ENCODE measurements at places on chromosomes 11 and 22.

GRCh38 chr11:45847911-45848316, 639 bp downstream of the CRY2 start:
- DNase-seq: peak; percentile 37
- H3K27me3 ChIP-seq: peaks cover 7% of the 10 kb centered on the region
- peaks cover 43% of the 10 kb centered on the region for H3K4me1 ChIP-seq
- H3K27ac ChIP-seq: peak overlapping the region; percentile 91

GRCh38 chr11:69479591-69480271, 1.7 kb upstream of the LINC01488 start:
- H3K4me3 ChIP-seq: no peak overlapping the region
- no peak overlapping the region for H3K27ac ChIP-seq
- DNase-seq: no peak
- H3K36me3 ChIP-seq: no peaks in the 10 kb centered on the region
- H3K27me3 ChIP-seq: peaks cover 22% of the 10 kb centered on the region

GRCh38 chr22:41927813-41928212, 1.2 kb upstream of the TNFRSF13C start:
- H3K36me3 ChIP-seq: peaks cover 15% of the 10 kb centered on the region
- peak overlapping the region; percentile 75 for H3K4me3 ChIP-seq
- no peaks in the 10 kb centered on the region for H3K27me3 ChIP-seq

GRCh38 chr11:70255477-70256116, 14.9 kb upstream of the PPFIA1 start:
- H3K4me3 ChIP-seq: no peak overlapping the region
- H3K36me3 ChIP-seq: no peaks in the 10 kb centered on the region
- H3K4me1 ChIP-seq: peaks cover 4% of the 10 kb centered on the region
- peaks cover 10% of the 10 kb centered on the region for H3K27me3 ChIP-seq
- no peak for DNase-seq

- peaks cover 86% of the 10 kb centered on the region for H3K27me3 ChIP-seq
- no peak for DNase-seq
- peaks cover 15% of the 10 kb centered on the region for H3K4me1 ChIP-seq
- H3K4me3 ChIP-seq: no peak overlapping the region
Observed at GRCh38 chr22:38938221-38938620, 19.2 kb upstream of the APOBEC3A start.

- peak within 1 kb of the TSS; percentile 92 for H3K4me3 ChIP-seq
- DNase-seq: no peak
Observed at GRCh38 chr11:73308003-73308960, at the start of gene ARHGEF17. Gene ARHGEF17, plus strand, starts transcription at chr11:73308276. Its CDS starts 363 bp downstream, at chr11:73308639.

GRCh38 chr11:75946531-75947530, 131.8 kb downstream of the UVRAG start:
- H3K27ac ChIP-seq: no peak overlapping the region
- no peaks in the 10 kb centered on the region for H3K36me3 ChIP-seq
- H3K27me3 ChIP-seq: no peaks in the 10 kb centered on the region
- no peak overlapping the region for H3K4me3 ChIP-seq
- DNase-seq: no peak

DNA sequence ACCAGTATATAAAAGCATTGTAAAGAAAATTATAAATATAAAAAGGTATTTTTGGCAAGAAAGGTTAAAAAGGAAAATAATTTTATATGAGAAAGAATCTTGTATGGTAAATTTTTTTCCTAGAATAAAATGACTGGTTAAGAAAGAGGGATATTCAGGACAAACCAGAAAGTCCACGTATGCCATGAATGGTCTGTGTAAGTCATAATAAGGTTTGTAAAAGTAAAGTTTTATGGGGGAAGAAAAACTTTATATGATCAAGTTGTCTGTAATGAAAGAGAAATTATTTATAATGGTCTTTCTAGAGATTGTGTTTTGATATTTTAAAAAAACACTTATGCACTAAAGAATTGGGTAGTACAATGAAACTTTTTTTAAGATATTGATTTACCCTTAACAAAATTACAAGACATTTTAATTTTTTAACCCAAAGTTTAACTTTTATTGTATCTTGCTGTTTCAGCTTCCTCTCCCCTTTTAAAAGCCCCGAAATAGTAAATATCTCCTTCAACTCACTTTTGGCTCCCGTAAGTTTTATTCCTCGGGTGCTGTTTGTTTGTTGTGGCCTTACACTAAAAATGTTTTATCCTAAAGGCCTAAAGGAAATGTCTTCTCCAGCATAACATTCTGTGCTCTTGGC, 47.7 kb downstream of the AMOTL1 start:
- DNase-seq: no peak
- H3K4me3 ChIP-seq: no peak overlapping the region
- H3K36me3 ChIP-seq: no peaks in the 10 kb centered on the region
- peaks cover 29% of the 10 kb centered on the region for H3K27me3 ChIP-seq

GRCh38 chr11:7892840-7893254, 38.2 kb downstream of the OR10A6 start:
- no peaks in the 10 kb centered on the region for H3K36me3 ChIP-seq
- no peaks in the 10 kb centered on the region for H3K4me1 ChIP-seq
- no peak overlapping the region for H3K4me3 ChIP-seq
- DNase-seq: no peak
- H3K27ac ChIP-seq: no peak overlapping the region

- H3K27ac ChIP-seq: no peak overlapping the region
- no peak overlapping the region for H3K4me3 ChIP-seq
- no peaks in the 10 kb centered on the region for H3K36me3 ChIP-seq
- DNase-seq: no peak
- H3K4me1 ChIP-seq: no peaks in the 10 kb centered on the region
- peaks cover 14% of the 10 kb centered on the region for H3K27me3 ChIP-seq
Observed at GRCh38 chr11:126743628-126744027, 256.9 kb downstream of the KIRREL3 start.

DNA sequence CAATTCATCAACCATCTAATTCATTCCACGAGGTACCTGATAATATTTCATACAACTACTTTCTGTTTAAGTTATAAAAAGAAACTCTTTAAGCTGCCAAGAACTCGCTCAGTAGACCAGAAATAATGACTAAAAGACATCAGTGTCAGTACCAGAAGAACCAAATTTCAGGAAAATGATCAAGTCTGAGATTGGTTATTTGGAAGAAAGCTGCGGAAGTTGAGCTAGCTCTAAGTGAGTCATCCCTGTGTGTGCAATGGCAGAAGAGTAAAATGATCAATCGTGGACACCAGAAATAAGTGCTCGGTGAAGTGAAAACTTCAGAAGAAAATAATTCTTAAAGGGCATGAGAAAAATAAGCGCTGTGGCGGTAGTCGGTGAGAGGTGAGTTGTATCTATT, 933.2 kb upstream of the CHORDC1 start:
- H3K4me1 ChIP-seq: no peaks in the 10 kb centered on the region
- H3K36me3 ChIP-seq: no peaks in the 10 kb centered on the region
- H3K27me3 ChIP-seq: no peaks in the 10 kb centered on the region
- no peak for DNase-seq
- H3K27ac ChIP-seq: no peak overlapping the region

DNA sequence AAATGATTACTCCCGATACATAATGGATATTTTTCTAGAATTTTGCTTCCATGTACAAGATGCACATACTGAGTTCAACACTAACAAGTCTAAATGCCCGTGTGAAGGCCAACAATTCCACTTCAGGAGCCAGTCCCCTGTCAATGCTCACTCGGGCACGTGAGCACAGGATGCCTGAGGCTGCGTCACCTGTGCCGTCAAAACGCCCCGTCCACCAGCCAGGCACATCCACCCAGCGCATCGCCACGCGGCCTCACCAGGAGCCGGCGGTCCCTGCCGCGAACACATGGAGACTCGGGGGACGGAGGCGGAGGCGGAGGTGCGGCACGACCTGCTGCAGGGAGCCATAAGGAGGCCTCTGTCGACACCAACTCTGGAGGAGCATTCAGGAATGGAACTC, 9.8 kb downstream of the TOLLIP start:
- no peak for DNase-seq
- no peak overlapping the region for H3K27ac ChIP-seq
- H3K27me3 ChIP-seq: no peaks in the 10 kb centered on the region
- peaks cover 14% of the 10 kb centered on the region for H3K4me1 ChIP-seq
- H3K4me3 ChIP-seq: no peak overlapping the region

- H3K27ac ChIP-seq: no peak overlapping the region
- DNase-seq: no peak
- H3K36me3 ChIP-seq: no peaks in the 10 kb centered on the region
- peaks cover 12% of the 10 kb centered on the region for H3K27me3 ChIP-seq
- no peaks in the 10 kb centered on the region for H3K4me1 ChIP-seq
- H3K4me3 ChIP-seq: no peak overlapping the region
Observed at GRCh38 chr11:76566811-76567210, 103.7 kb downstream of the LRRC32 start.

- no peaks in the 10 kb centered on the region for H3K27me3 ChIP-seq
- DNase-seq: peak; percentile 62
- peak within 1 kb of the TSS; percentile 81 for H3K4me3 ChIP-seq
- peaks cover 12% of the 10 kb centered on the region for H3K4me1 ChIP-seq
Observed at GRCh38 chr11:47565340-47566148, at the start of gene PTPMT1. Gene PTPMT1, plus strand, starts transcription at chr11:47565599. Its CDS starts 24 bp downstream, at chr11:47565623.

- H3K4me3 ChIP-seq: no peak overlapping the region
- no peak for DNase-seq
- peaks cover 4% of the 10 kb centered on the region for H3K36me3 ChIP-seq
Observed at GRCh38 chr11:14107050-14107430, 144.5 kb downstream of the SPON1 start.

- H3K27ac ChIP-seq: no peak overlapping the region
- peaks cover 3% of the 10 kb centered on the region for H3K36me3 ChIP-seq
- DNase-seq: no peak
- peaks cover 26% of the 10 kb centered on the region for H3K4me1 ChIP-seq
Observed at GRCh38 chr11:12137938-12138731, 27.7 kb downstream of the MICAL2 start.

GRCh38 chr11:84899740-84900139, 727.4 kb downstream of the DLG2 start:
- no peaks in the 10 kb centered on the region for H3K36me3 ChIP-seq
- DNase-seq: no peak
- H3K4me3 ChIP-seq: no peak overlapping the region

- H3K27ac ChIP-seq: no peak overlapping the region
- H3K4me3 ChIP-seq: no peak overlapping the region
- DNase-seq: no peak
- peaks cover 39% of the 10 kb centered on the region for H3K4me1 ChIP-seq
- H3K36me3 ChIP-seq: peaks cover 30% of the 10 kb centered on the region
- H3K27me3 ChIP-seq: no peaks in the 10 kb centered on the region
Observed at GRCh38 chr22:39408173-39408572, 8.6 kb downstream of the TAB1 start.

Data from effector memory CD8-positive, alpha-beta T cell (primary cell).